ENCODE measurements at places on chromosomes 5 and 9.

DNA sequence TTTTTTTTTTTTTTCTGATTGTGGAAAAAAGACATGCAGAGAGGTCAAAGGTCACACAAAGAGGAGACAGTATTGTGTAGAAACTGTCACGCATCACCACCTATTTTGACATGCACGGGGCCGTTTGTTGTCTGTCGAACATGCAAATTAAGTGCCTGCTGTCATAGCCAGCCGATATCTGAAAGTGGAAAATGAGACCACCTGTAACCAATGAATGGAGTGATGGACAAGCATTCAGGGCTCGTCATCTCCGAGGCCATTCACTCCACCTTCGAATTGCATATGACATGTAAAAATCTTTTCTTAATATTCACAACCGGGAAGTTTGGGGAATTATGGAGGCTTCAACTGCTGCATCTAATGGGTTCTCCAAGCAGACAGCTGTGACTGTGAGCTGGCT is 512.2 kb upstream of the ADAMTS16 start:
- DNase-seq, result no peak

DNA sequence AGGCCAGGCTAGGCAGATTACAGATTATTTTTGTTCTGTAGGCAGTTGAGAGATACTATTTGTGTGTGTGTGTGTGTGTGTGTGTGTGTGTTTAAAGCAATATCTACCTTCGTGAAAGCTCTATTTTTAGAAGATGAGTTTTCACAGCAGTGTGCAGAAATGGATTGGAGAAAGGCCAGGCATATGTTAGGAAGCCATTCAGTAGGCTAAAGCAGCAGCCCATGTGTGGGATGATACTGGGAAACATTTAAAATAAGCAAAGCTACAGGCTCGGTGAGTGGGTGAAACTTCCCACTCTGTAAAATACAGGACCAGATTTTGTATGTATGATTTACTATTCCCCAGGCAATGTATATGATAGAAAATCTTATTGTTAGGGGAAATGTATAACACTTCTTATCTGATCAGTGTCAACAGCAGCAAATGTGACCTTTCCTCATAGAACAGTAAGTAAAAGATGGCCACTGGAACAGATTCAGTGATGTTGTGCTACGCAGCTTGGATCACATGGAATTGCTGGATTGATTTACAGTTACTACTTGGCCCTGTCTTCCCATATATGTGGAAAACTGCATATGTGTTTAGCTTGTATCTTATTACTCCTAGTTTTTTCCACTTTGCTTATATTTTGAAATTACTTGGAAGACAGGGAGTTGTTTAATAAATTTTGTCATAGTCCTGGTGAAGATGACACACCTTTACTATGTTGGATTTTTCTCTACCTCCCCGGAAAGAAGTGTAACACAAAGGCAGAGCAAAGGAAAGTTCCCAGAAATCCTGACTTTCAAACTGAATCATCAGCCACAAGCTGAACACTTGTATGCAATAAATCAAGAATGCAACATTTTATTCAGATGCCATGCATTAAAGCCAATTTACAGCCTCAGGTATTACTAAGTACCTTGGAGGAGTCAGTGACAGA is 1077.7 kb upstream of the SEMA6A start:
- DNase-seq, result no peak

DNA sequence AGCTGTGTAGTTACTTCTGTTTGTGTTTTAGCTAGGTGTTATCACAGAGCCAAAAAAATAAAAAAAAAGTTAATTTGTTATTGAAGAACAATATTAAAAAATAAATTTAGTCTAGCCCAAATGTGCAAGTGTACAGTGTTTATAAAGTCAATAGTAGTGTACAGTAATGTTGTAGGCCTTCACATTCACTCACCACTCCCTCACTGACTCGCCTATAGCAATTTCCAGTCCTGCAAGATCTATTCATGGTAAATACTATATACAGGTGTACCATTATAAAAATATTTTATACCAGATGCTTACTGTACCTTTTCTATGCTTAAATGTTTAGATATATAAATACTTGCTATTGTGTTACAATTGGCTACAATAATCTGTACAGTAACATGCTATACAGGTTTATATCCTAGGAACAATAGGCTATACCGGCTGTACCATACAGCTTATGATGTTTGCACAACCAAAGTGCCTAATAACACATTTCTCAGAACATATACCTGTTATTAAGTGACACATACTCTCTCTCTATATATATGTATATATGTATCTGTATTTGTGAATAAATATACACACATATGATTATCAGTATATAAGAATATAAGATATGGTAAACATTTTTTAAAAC is 341.4 kb upstream of the EDIL3 start:
- no peak for DNase-seq

DNA sequence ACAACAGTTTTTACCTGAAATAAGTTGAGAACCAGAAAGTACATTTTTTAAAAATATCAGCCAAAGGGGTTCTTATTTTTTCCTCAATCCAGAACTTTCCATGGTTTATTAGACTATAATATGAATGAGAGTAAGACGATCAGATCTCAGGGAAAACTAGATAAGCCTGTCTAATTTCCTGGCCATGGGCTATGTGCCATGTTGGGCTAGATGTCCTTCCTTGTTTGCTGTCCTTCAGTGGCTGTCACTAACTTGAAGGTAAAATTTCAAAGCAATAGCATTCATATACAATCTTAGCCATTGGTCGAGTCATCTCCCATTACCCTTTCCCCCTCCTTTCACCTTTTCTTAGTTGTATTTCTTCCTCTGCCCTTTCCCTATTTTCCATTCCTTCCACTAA is 179.5 kb upstream of the PPP1R2B start:
- DNase-seq, result no peak

DNA sequence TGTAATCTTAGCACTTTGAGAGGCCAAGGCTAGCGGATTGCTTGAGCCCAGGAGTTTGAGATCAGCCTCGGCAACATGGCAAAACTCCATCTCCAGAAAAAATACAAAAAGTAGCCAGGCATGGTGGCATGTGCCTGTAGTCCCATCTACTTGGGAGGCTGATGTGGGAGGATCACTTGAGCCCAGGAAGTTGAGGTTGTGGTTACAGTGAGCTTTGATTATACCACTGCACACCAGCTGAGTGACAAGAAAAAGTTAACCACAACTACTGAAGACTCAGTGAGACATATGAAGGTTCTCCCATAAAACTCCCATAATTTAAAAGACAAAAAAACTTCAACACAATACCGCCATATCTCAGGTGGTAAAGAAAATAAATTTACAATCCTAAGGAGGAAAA is 98.0 kb downstream of the NR6A1 start:
- DNase-seq, result no peak

DNA sequence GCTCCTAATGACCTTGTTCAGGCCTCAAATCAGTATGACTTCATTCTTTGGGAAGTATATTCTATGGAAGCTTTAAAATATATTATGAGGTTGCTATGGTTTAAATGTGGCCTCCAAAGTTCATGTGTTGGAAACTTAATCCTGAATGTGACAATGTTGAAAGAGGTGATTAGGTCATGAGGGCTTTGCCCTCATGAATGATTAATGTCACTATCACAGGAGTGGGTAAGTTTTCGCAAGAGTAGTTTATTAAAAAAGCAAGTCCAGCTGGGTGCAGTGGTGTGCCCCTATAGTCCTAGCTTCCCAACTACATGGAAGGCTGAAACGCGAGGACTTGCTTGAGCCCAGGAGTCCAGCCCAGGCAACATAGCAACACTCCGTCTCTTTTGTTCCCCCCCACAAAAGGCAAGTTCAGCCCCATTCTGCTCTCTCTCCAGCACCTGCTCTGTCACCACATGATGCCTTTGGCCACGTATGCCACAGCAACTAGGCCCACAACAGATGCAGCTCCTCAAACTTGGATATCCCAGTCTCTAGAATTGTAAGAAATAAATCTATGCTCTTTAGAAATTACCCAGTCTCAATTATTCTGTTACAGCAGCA is 105.3 kb downstream of the SIL1 start:
- no peak for DNase-seq

DNA sequence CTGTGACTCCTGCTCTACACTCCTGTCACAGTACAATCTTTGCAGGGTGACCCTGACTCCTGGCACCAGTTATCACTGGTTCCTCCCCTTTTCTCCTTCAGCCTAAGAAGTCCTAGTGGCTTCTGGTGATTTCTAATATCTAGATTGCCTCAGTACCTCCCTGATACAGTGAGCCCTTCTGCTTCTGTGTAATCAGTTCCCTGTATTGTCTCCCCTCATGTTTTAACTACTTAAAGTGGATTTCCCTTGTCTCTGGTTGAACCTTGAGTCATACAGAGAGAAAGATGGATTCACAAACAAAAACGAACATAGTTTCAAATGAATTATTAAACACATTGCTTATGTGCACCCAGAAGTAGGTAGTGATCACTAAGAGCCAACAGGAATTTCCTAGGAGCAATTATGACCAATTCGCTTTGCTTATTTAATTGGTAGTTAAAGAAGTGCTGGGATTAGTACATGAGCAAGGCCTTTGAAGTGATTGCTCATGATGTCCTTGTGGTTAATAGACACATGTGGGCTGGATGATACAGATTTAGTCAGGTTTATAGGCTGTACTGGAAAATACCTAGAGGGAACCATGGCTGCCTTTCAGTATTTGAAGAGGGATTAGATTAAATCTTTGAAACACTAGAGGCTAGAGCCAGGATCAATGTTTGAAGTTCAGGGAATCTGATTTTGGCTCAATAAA is 145.8 kb upstream of the MEF2C start:
- no peak for DNase-seq

- DNase-seq, result no peak
These were observed 135.8 kb downstream of the TRIM36 start for GRCh38 chr5:115033861-115034260.

DNA sequence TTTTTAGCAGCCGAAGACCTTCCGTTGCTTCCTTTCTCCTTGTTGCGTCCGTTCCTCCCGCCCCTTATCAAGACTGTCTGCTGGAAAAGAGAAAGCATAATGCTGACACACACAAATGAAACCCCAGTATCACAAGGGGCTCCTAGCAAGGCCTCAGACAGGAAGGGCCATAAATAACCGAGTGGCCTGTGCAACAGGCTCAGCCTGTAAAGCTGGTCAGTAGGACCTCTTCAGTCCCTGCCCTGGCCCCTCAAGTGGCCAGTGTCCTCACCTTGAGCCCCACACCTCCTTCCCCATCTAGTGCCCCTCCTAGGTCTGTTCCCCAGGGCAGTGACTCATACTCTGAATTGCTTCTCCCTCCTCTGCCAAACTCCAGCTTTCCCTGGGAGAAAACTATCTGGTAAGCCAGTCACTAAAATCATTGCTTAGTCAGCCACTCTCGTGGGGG is 174.6 kb upstream of the IL12B start:
- DNase-seq, result no peak

GRCh38 chr9:125966466-125966865 is 219.3 kb downstream of the PBX3 start:
- DNase-seq, result no peak

- DNase-seq, result no peak
These were observed 43.1 kb downstream of the B4GALT1 start for GRCh38 chr9:33124046-33124445.

GRCh38 chr5:56310711-56311204 is 77.6 kb upstream of the ANKRD55 start:
- no peak for DNase-seq

- DNase-seq, result no peak
These were observed 76.9 kb upstream of the NFIL3 start for GRCh38 chr9:91500509-91501014.

DNA sequence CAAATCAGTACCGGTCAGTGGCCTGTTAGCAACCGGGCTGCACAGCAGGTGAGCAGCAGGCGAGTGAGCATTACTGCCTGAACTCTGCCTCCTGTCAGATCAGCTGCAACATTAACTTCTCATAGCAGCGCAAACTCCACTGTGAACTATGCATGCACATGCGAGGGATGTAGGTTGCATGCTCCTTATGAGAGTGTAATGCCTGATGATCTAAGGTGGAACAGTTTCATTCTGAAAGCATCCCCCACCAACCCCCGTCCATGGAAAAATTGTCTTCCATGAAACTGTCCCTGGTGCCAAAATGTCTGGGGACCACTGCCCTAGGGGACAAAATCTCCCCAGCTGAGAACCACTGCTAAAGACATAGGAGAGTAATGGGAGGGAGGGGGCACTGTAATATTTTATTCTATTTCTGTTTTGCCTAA is 51.1 kb downstream of the P4HA2 start:
- DNase-seq, result no peak

DNA sequence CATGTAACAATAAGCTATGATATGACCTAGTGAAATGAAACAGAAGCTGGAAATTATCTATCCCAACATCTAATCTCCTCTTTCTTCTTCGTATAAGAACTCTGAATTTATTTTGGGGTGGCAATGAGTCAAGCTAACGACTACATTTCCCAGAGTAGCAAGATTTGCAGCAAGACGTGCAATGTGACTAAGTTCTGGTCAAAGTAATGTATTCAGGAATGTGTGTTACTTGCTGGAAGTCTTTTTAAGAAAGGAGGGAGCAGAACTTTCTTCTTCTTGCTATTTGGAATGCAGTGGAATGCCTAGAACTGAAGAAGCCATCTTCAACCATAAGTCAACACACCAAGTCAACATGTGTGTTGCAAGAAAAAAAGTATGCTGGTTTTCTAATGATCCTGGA is 406.6 kb upstream of the MEF2C start:
- no peak for DNase-seq

GRCh38 chr5:166285361-166285760 is 2006.1 kb upstream of the WWC1 start:
- no peak for DNase-seq

DNA sequence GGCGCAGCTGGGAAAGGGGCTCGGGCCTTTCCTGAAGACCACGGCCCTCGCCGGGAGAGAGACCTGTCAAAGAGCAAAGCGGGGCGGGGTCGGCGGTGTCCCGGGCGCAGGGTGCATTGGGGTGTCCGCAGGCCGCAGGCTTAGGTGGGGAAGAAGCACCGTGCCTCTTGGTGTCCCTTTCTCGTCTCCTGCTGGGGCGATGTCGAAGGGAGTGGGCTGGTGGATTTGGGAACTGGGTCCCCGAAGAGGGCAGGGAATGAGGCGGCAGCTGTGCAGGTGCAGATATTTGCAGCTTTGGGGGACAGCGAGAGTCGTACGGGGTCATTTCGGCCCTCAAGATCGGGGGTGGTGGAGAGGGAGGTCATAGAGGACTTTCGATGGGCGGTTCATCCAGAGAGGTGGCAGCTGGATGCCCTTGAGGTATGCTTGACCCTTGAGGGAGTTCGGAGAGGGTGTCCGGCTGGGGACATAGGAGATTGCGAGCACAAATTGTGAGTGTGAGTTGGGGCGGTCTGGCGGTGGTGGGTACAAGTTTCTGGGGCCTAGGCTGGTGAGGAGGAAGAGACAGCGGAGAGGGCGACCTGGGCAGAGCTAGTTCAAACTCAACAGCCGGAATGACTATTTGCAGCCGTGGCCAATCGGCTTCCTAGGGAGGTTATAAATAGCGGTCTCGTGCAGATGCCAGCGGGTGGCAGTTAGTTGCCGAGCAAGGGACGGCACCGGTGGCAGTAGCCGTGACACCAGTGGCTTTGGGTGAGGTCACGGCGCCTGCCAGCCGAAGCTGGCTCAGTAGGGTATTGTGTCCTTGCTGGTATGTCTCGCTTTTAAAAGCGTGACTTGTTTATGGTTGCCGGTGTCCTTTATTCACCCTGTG is 601 bp downstream of the NNT start:
- DNase-seq, result no peak

Measured in pulmonary artery endothelial cell (primary cell).